Head of caudate nucleus (tissue), 42 donors: ENCODE measurements at places on chromosomes 5 and 9.

DNA sequence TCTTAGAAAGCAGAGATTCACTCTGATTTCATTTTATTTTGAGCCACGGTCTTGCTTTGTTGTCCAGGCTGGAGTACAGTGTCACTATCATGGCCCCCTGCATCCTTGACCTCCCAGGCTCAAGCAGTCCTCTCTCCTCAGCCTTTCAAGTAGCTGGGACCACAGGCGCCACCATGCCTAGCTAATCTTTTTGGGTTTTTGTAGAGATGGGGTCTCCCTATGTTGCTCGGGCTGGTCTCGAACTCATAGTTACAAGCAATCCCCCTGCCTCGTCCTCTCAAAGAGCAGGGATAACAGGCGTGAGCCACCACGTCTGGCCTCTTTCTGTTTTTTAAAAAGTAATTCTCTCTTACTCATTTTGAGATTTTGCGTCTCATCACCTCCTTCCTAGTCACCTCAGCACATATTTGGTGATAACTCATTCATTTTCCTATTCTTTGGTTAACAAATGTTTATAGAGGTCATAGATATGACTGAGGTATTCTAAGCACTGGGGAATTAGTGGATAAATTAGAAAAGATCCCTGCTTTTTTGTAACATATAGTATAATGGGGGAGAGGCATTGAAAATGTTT, 10.8 kb upstream of the DCP2 start:
- no peak for DNase-seq

- no peak for DNase-seq
Observed at GRCh38 chr9:36191686-36192085, 965 bp downstream of the CLTA start.

DNA sequence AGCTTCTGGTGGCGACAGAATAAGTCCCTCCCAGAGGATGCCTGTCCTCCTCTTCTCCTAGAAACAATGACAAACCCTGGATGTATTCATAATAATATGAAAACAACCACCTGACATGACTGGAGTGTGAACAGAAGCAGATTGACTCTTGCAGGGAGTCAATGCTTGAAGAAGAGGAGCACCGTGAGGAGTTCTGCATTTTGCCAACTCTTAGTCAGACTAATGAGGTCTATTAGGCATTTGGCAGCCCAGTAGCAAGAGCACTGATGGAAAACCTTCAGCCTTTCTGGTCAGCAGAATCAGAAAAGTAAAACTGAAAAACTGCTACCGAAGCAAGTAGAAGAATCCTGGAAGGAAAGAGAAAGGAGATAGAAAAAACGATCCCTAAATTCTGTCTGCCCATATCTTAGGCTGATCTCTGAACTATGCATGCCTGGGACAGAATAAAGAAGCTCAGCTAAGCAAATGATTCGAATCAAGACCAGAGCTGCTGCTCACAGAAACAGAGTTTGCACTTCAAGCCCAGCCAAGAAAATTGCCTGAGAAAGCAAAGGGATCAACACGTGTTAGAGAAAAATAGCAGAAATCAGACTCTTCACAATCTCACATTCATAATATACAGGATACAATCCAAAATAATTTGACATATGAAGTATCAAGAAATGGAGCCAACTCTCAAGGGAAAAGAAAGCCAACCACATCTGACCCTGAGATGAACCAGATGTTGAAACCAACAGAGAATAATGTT, 69.5 kb upstream of the OSMR start:
- DNase-seq, result no peak

DNA sequence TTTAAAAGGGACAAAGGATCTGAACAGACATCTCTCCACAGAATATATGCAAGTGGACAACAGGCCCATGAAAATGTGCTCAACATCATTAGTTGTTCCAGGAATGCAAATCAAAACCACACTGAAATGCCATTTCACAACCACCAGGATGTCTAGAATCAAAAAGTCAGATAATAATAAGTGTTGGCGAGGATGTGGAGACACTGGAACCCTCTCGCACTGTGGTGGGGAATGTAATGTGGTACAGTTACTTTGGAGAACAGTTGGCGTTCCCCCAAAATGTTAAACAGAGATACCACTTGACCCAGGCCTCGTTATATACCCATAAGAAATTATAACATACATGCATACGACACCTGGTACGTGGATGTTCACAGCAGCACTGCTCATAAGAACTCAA, 38.6 kb downstream of the SARDH start:
- DNase-seq, result no peak

DNA sequence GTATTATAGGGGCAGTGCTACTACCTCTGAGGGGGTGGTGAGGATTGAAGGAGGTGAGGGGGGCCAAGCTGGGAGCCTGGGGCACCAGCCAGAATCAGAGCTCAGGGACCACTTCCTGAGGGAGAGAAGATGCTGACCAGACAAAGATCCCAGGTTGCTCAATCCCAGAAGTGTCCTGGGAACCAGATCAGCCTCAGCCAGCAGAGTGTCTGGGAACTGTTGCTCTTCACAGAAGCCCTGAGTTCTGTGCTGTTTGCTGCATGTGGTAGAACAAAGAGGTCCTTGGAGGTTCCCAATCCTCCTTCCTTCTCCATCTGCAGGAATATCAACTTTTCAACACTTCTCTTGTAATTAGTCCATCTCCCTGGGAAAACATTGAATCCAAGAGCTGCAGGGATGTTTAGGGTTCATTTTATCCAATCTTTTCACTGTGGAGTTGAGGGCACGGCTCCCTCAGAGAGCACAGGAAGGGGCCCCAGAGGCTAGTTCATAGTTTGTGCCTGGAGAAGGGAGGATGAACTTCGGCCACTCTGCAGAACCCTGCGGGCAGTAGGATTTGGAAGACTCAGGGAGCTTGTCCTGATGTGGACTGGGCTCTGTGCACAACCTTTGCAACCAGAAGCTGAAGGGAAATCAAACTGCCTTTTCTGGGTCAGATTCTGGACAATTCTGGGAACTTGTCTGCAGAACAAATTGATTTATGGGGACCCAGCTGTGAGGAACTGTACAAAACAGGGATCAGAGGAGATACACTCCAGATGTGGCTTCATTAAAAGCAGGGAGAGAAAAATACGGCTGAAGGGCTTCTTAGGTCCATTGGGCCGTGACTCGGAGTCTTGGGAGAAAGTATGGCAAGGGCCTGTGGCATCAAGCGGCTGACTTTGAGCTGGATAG, 57.1 kb downstream of the GALNT12 start:
- no peak for DNase-seq

GRCh38 chr5:91910247-91910646, 527.1 kb upstream of the ARRDC3 start:
- no peak for DNase-seq

GRCh38 chr9:105886136-105886535, 191.8 kb downstream of the TMEM38B start:
- DNase-seq, result peak; percentile 30

- no peak for DNase-seq
Observed at GRCh38 chr9:5402217-5402616, 35.5 kb downstream of the PLGRKT start.

DNA sequence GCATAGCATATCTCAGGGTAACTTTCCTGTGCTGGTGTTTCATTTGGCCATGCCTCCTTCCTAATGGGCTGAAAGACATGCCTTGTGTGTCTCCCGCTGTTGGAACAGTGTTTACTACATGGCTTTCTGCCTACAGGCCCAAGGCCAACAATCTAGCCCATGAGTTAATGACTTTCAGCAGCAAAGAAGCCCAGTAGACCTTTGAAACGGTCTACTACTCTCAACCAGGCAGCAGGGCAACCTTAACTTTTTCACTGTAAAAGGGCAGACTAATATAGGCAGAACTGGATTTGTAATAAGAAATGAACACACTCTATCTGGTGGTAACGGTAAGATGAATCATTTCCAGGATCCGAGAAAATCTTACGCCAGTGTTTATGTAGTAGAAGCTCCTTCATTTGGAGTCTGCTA, 21.0 kb downstream of the C5orf15 start:
- no peak for DNase-seq

GRCh38 chr9:111658943-111659342, 2.5 kb upstream of the GNG10 start:
- DNase-seq, result no peak

DNA sequence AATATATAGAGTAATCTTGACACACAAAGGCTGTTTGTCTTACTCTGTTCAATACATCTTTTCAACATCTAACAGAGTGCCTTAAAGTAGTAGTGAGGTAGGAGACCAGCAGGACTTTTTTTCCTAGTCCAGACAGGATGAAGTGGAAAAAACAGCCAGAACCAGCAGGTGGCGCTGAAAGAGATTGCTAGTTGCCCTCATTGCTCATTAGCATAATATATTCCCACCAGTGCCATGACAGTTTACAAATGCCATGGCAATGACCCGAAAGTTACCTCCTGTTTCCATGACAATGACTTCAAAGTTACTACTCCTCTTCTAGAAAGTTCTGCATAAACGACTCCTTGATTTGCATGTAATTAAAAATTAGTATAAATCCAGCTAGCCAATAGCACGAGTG, 387.4 kb downstream of the ACTL7B start:
- DNase-seq, result peak; percentile 8

- DNase-seq, result no peak
Observed at GRCh38 chr5:91121347-91121993, 261.6 kb downstream of the ARRDC3 start.

GRCh38 chr9:112890106-112891081, at the start of gene SLC46A2:
SLC46A2 (minus strand) TSS chr9:112890876; CDS start chr9:112890681, 195 bp downstream.
- peak; percentile 9 for DNase-seq

GRCh38 chr5:161212123-161212712, 334.3 kb downstream of the GABRB2 start:
- no peak for DNase-seq

DNA sequence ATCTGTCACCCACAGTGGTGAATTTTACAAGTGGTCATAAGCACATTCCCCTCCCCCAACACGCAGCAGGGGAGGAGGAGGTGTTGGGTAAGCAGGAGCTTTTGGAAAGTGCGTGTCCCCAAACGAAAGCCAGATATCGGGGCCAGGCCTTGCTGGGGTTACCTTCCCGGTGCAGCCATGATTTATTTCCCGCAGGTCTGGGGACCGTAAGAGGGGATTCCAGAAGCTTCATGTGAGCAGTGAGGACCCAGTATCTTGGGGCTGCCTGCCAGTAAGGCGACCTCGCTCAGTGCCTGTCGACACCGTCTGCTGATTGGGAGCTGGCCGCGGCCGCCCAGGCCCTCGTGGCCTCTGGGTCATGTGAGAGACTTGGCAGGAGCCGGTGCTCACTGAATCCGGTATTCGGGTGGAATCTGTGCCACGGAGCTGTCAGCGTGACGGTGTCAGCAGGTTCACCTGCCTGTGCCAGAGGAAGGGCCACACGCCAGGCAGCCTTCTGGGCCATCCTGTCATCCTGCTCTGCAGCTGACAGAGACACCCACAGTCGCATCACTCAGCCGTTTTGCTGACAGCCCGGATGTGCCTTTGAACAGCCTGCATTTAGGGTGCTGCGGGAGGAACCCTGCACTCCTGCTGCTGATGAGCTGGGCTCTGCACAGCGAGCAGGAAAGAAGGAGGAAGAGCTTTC, 37.3 kb downstream of the SEC61B start:
- peak; percentile 78 for DNase-seq

GRCh38 chr9:69076550-69076949, 41.0 kb downstream of the FXN start:
- no peak for DNase-seq

GRCh38 chr5:17343675-17344074, 126.2 kb downstream of the BASP1 start:
- DNase-seq, result no peak

- no peak for DNase-seq
Observed at GRCh38 chr5:64207978-64208377, 42.3 kb downstream of the RNF180 start.

GRCh38 chr5:127486471-127486870, 31.0 kb upstream of the PRRC1 start:
- DNase-seq, result peak; percentile 49

- no peak for DNase-seq
Observed at GRCh38 chr5:6601271-6601670, 31.6 kb downstream of the NSUN2 start.

DNA sequence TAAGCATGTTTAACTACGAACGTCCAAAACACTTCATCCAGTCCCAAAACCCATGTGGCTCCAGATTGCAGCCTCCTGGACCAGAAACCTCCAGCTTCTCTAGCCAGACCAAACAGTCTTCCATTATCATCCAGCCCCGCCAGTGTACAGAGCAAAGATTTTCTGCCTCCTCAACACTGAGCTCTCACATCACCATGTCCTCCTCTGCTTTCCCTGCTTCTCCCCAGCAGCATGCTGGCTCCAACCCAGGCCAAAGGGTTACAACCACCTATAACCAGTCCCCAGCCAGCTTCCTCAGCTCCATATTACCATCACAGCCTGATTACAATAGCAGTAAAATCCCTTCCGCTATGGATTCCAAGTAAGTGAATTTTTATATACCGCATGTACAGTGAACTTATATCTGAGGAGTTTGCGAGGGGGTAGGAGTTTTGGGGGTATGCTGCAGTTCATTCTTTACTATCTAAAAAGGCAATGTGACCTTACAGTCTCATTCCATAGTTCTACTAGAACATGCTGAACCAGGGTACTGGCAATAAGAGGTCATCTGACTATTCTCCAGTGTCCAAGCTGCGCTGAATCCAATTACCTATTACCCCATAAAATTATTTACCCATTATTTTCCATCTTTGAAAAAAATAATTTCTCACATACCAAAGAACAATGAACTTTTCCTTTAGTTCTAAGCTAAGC, 3.1 kb downstream of the MYOT start:
- no peak for DNase-seq

DNA sequence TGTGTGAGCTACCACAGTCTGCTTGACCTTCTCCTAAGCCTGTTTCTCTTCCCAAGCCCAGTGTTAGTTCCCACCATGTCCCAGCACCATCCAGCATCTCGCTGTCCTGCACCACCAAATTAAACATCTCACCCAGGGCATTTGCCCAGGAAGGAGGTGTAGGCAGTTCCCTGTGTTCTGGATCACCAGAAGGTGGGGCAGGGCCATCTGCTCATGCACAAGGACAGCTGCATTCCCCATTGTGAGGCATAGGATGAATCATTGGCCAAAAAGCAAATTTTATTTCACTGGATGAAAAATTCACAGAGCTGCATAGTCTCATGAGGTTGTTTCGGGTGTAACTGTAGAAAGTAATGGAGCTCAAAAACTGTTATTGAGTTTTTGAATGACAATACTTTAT, 89.5 kb upstream of the GRIA1 start:
- DNase-seq, result no peak

DNA sequence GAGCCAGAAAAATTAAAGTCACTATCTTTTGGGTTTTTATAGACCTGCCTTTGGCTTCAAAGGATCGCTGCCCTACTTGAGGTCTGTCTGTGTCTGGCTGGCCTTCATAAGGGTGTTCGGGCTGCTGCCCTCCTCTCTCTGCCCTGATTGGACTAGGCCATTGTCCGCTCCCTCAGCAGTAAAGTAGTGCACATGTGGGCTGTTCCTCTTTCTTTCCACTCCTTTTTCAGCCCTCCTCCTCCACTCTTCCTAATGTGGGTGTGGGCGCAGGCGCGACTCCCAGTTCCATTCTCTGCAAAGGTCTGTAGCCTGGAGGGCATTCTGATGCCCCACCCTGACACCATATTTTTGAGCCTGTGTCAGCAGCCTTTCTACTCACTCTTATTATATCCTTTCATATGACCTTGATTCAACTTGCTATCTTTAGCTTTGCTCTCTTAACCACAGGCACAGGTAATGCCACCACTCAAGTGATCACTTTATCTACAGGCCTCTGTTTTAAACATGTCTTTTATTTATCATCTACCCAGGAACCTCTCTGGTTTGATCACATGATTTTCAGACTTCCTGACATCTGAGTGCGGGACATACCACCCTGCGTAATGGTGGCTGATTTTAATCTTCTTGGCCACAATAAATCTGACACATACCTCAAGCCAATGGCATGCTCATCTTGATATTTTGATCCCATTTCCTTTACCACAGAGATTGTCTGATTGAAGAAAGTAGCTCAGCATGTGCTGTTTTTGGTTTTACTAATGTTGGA, 144.5 kb downstream of the AOPEP start:
- no peak for DNase-seq
